ENCODE measurements at places on chromosomes 12 and 14. TPM values are rescaled to one million over a fixed set of nuclear protein-coding genes. Genes with fewer than 3 reads are reported as not detected.

- H3K4me3 ChIP-seq, result no peak overlapping the region
- no peak for DNase-seq
- no peak overlapping the region for H3K27ac ChIP-seq
- H3K27me3 ChIP-seq, result peaks cover 20% of the 10 kb centered on the region
- no peaks in the 10 kb centered on the region for H3K36me3 ChIP-seq
- no peaks in the 10 kb centered on the region for H3K4me1 ChIP-seq
These were observed 10.3 kb downstream of the SLC6A12 start for GRCh38 chr12:203462-204260.

- DNase-seq, result no peak
- no peak overlapping the region for H3K27ac ChIP-seq
- H3K36me3 ChIP-seq, result no peaks in the 10 kb centered on the region
- H3K27me3 ChIP-seq, result peaks cover 25% of the 10 kb centered on the region
- H3K4me1 ChIP-seq, result peaks cover 4% of the 10 kb centered on the region
- H3K4me3 ChIP-seq, result no peak overlapping the region
These were observed 57.2 kb upstream of the JDP2 start for GRCh38 chr14:75370416-75371205.

DNA sequence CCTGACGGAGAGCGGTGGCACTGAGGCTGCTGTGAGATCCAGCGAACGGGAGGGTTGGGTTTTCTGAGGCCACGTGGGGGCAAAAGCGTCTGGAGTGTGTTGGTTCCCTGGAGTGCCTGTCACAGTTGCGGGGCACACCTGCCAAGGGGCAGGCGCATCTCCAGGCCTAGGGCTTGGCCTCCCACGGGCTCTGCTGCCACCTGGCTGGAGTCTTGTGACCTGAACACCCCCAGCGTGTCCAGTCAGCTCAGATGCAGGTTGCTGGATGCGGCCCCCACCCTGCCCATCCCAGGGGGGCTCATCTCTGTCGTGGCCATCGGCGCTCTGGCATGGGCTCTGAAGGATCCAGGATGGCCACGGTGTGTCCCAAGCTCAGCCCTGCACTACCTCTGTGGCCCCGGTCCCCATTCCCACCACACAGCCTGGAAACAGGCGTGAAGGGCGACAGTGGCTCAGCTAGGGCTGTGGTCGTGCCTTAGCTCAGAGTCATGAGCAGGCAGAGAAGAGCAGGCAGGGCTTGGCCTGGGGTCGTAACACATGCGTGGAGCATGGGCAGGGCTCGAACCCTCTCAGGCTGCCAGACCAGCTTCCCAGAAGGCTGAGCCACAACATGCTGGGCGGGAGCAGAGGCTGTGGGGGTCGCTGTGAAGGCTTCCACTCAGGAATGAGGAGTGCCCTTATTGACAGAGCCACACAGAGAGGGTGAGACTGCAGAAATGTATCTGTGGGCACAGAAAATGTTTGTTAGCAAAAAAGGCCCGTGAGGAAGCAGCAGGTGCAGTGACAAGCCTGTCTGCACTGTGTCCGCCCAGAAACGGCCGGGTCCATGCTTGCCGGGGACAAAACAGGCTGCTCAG, 23.5 kb upstream of the CRIP2 start:
- peaks cover 2% of the 10 kb centered on the region for H3K36me3 ChIP-seq
- no peaks in the 10 kb centered on the region for H3K27me3 ChIP-seq
- no peak overlapping the region for H3K27ac ChIP-seq
- H3K4me1 ChIP-seq, result no peaks in the 10 kb centered on the region
- H3K4me3 ChIP-seq, result no peak overlapping the region

DNA sequence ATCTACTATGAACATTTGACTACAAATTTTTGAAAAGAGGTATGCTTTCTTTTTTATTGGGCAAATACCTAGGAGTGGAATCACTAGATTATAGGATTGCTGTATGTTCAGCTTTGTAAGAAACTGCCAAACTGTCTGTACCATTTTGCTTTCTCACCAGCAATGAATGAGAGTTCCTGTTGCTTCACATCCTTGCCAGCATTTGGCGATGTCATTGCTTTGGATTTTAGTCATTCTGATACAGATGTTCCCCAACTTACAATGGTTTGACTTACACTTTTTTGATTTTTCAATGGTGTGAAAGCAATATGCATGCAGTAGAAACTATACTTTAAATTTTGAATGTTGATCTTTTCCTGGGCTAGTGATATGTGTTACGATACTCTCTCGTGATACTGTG, 328.7 kb downstream of the RAD51B start:
- no peak overlapping the region for H3K4me3 ChIP-seq
- no peak overlapping the region for H3K27ac ChIP-seq
- H3K27me3 ChIP-seq, result no peaks in the 10 kb centered on the region

DNA sequence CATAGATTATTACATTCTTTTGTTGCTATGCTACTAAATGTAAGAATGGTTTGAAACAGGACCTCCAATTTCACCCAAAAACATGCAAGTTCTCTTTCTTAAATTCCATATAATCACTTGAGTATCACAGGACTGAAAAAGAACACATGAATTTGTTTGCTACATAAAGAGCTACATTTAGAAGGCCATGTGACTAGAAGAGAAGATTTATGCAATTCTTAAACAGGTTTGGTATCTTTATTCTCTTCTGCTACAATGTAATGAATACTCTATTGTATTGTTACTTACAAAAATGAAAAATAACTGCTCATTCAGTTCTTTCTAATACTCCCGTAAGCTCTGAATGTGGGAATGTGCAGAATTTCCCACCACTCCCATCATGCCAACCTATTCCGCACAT, 9.3 kb downstream of the EPS8 start:
- H3K36me3 ChIP-seq, result no peaks in the 10 kb centered on the region
- H3K27me3 ChIP-seq, result peaks cover 33% of the 10 kb centered on the region
- H3K4me3 ChIP-seq, result no peak overlapping the region
- DNase-seq, result no peak
- no peak overlapping the region for H3K27ac ChIP-seq

Gene CHFR
- total RNA-seq, result 65.6 TPM

Data from activated T-helper 1 cell treated with anti-CD3 and anti-CD28 coated beads, Interleukin-12 subunit alpha, Interleukin-12 subunit beta, Interleukin-2, Interleukin-4 antibody, amounts not matched to agents 30 ng/mL and 10 ng/mL and 1 ng/mL, durations not matched to agents 14 hours and 24 hours and 36 hours (primary cell).